Activated CD4-positive, alpha-beta memory T cell treated with anti-CD3 and anti-CD28 coated beads for 36 hours (primary cell): ENCODE measurements at places on chromosomes 1 and 21.
A peak's percentile ranks its signal among the peaks of the same experiment; 100 is the strongest.

DNA sequence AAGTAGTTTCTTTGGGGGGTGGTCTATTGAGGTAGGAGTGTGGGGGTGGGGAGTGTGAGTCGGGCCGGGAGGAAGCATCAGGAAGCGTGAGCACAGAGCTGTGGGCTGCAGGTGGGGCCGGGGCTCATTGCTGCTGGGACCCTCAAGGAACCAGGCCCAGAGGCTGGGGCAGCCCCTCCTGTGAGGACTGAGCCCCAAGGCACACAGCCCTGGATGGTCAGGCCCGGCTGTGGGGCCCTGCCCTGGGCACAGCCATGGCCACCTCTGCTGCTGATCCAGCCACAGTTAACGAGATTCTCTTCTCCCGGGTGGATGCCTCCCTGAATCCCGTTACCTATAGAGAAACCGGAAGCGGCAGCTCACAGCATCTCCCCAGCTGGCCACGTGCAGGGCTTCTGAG, 22.9 kb upstream of the SUMO3 start:
- DNase-seq: no peak

GRCh38 chr21:29465546-29465945, 166.8 kb downstream of the BACH1 start:
- DNase-seq: no peak

- DNase-seq: no peak
Measured at GRCh38 chr1:111943846-111944749, 45.4 kb downstream of the KCND3 start.

DNA sequence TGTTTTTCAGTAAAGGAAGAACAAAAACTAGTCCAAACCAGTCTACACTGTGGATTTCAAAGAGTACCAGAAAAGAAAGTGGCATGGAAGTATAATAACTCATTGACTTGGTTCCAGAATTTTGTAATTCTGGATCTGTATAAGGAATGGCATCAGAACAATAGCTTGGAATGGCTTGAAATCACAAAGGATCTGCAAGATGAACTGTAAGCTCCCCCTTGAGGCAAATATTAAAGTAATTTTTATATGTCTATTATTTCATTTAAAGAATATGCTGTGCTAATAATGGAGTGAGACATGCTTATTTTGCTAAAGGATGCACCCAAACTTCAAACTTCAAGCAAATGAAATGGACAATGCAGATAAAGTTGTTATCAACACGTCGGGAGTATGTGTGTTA, 21.3 kb downstream of the CHODL start:
- no peak for DNase-seq

DNA sequence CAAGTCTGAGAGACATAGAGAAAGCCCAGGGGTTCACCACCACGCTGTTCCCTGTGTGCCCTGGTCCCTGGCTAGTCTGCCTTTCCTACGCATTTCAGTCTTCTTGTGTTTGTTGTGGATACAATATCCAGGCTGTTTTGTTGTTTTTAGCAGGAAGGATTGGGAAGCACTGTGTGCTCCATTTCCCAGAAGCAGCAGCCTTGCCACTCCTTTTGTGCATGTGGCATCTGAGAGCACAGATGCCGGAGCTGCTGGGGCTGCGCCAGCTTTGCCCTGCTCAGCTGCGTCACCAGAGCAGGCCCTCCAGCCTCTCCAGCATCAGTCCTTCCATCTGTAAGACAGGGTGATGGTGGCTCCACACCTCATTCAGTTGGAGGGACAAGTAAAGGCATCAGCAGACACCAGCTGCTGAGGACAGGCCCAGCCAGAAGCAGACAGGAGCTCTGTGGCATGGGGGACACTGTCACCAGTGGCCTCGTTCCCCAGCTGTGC, 94.4 kb upstream of the COL6A1 start:
- DNase-seq: no peak

GRCh38 chr1:33434363-33434750, 3.5 kb upstream of the PHC2 start:
- no peak for DNase-seq

- no peak for DNase-seq
Measured at GRCh38 chr1:22341791-22342605, 109.7 kb upstream of the ZBTB40 start.

DNA sequence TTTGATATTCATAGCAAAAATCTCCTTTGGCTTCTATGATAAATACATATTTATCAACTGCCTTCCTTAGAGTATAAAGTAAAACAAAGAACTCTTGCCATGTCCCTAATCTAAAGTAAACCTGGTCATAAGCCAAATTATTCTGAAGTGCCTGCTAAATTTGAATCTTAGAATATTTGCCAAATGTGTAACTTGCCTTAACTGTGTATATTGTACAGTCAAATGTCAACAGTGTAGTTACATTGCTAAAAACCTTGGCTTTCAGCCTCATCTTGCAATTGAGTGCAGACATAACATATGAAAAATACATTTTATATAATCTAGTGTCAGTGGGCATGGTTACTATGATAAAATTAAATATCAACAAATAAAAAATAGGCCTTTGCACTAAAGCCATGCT, 583.4 kb upstream of the ADAMTS5 start:
- no peak for DNase-seq

DNA sequence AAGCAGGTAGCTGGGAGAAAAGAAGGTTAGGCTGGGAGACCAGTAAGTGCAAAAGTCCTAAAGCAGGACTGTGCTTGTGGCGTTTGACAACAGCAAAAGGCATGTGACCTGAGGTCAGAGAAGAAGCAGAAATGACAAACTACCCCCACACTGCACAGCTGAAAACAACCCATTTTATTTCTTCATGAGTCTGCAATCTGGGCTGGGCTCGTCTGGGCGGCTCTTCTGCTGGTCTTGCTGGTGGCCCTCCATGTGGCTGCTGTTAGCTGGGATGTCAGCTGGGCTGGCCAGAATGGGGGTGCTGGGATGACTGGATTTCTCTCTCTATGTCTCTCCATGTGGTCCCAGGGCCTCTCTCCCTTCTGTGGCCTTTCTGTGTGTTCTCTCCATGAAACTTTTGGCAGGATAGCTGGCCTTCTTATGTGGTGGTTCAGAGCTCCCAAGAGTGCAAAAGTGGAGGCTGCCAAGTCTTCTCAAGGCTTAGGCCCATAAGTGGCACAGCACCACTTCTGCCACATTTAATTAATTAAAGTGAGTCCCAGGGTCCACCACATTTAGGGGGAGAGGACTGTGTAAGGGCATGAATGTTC, 128.6 kb downstream of the RIPK4 start:
- DNase-seq: no peak

DNA sequence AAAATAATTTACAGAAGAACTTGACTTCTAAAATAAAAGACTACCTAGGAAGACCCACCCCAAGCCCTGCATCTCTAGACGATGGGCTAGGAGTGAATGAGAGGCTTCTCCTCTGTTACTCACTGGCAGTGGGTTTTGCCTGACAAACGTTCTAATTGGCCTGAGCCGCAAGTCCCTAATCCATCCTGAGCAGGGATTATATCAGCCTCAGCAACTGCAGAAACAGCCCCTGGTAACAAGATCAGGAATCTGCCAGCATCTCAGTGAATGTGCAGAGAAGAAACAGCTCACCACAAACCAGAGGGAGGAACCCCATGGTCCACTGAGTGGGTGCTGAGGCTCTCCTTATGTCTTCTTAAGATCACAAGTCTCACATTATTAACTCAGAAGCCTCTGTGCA, 240.6 kb downstream of the BRINP2 start:
- DNase-seq: no peak

GRCh38 chr1:38166461-38166860, 119.9 kb upstream of the POU3F1 start:
- no peak for DNase-seq

- no peak for DNase-seq
Measured at GRCh38 chr1:40899230-40899870, 37.2 kb upstream of the CITED4 start.

- DNase-seq: no peak
Measured at GRCh38 chr1:214563881-214564280, 12.5 kb upstream of the PTPN14 start.

DNA sequence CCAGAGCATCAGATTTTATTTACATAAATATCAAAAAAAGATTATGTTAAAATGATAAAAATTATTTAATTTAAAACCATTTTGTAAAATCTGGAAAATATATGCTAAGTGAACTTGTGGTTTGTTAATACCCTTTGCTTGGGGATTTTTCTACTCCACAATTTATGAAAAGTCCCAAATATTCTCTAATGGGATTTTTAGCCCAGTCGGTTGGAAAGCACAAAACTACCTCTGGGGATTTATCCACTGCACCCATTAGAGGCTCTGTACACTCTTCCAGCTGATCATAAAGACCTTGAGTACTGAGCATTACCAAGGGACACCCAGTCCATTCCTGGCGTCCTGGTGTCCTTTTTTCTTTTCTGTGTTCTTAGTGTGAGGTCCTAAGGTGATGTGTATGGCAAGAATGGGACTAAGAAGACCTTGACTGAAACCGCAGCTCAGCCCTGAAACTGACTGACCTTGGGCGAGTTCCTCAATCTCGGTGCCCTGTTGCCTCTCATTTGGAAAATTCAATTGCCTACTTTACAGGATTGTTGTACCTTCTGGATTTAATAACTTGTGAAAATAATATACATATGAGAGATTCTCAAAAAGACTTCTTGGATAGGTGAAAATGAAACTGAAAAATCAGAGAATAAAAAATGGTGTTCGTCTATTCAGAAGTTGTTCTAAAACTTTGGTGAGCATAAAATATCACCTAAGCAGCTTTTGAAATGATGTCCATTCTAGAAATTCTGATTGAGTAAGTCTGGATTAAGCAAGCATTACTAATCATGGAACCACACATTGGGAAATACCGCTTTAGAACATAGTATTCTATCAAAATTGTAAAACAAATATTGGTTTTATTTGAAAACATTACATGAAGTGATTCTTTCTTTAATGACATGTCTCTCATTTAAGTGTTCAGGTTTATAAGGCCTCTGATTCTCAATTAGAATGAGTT, 21.5 kb upstream of the SAMSN1 start:
- DNase-seq: no peak

GRCh38 chr1:112894561-112895011, 61.4 kb downstream of the SLC16A1 start:
- no peak for DNase-seq

DNA sequence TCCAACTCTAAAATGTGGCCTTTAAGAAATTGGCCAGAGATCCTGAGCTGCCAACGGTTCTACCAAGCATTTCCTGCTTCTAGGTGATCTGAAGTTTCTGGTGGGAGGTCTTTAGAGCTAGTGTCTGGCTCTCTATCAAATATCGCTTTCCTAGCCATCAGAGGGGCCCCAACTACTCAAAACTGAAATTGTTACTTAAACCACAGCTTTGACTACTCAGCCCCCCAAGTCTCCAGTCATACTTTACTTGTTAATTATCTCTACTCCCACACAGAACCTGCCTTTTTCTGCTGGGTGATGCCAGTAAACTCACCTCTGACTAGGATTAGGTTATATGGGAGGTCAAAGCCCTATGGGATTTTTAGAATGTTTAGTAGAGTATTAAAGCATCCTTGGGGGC, 95.1 kb downstream of the FASLG start:
- peak; percentile 15 for DNase-seq

- DNase-seq: no peak
Measured at GRCh38 chr1:205767248-205767647, 8.0 kb downstream of the RAB29 start.

GRCh38 chr1:50378770-50379169, 44.5 kb downstream of the DMRTA2 start:
- no peak for DNase-seq

GRCh38 chr21:41481191-41481590, 26.8 kb downstream of the TMPRSS2 start:
- no peak for DNase-seq

GRCh38 chr1:85453640-85454194, 11.2 kb downstream of the DDAH1 start:
- DNase-seq: no peak

- no peak for DNase-seq
Measured at GRCh38 chr1:40870135-40870728, 8.1 kb upstream of the CITED4 start.

GRCh38 chr1:239976130-239976968, 115.3 kb upstream of the FMN2 start:
- peak; percentile 62 for DNase-seq

- DNase-seq: peak; percentile 94
Measured at GRCh38 chr1:26582836-26583460, 53.4 kb downstream of the RPS6KA1 start.

- no peak for DNase-seq
Measured at GRCh38 chr21:17201741-17202260, 311.0 kb upstream of the CXADR start.

GRCh38 chr1:9755441-9755995, 68.2 kb downstream of the CLSTN1 start:
- no peak for DNase-seq

DNA sequence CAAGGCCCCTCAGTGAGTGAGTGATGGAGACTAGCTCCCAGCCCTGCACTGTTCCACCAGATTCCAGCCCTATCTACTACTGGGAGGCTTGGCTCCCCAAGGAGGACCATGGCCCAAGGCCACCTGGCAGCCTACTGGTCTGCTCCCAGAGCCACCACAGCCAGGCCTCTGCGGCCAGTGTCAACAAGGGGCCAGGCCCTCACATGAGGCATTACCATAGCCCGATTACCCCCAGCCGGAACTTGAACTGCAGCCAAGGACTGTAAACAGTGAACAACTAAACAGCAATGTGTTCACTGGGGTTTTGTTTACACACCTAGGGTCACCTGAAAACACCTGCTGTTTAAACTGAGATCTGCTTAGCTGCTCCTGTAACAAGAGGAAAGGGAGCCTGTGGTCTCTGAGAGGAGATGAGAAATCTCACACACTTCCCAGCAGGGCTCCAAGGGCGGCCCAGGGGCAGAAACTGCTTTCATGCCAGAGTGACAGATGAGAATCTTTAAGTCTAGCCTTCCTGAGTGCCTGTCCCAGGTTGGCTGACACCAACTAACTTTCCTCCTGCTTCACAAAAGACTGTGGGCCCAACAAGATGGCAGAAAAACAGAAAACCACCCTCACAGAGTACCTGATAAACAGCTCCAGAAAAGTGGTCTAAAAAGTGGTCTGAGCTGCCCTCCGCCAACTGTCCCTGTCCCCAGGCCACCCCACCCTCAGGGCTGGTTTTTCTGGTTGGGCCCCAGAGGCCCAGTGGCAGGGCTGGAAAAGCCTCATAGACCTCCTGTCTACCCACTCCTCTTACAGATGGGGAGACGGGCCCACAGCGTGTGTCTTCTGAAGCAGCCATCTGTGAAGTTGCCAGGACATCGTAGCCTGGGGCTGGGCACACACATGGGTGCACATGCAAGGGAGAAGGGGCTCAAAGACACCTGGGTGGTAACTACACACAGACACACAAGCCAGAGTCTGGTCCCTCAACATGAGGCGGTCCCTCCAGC, 28.8 kb downstream of the MEF2D start:
- DNase-seq: no peak

DNA sequence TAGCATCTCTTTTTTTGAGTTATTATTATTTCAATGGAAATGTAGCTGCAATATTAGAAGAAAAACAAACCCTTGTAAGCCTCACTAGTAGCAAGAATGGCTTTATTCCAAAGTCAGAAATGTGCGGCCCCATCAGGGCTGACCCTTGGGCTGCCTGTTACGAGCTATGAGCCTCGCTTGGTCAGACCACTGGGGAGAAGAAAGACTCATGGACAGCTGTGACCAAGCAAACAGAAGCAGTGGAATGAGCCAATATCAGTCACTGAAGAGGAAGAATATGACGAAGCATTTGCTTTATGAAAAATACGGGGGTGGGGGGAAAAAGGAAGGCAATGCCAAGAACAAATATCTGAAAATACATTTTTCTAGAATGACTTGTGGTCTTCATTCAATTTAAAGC, 504.5 kb downstream of the LMO4 start:
- no peak for DNase-seq

GRCh38 chr1:2165646-2166045, 28.9 kb downstream of the FAAP20 start:
- DNase-seq: no peak

GRCh38 chr1:89974696-89975470, 20.0 kb upstream of the ZNF326 start:
- DNase-seq: no peak
